ENCODE measurements at places on chromosomes 5 and 9. TPM values are rescaled to one million over a fixed set of nuclear protein-coding genes. Genes with fewer than 3 reads are reported as not detected.

PCDHGA6 gene
- under 0.01 TPM for total RNA-seq

KCNIP1 gene
- not detected for total RNA-seq

DNAH5 gene
- 0.96 TPM for total RNA-seq

CD14 gene
- total RNA-seq = 1.4 TPM

GNA14 gene
- total RNA-seq = not detected

PCDHB3 gene
- 0.48 TPM for total RNA-seq

CERCAM gene
- total RNA-seq = 19.2 TPM

LRRC14B gene
- not detected for total RNA-seq

ARID3C gene
- 0.64 TPM for total RNA-seq

TMC1 gene
- total RNA-seq = not detected

TYRP1 gene
- total RNA-seq = not detected

IL9 gene
- total RNA-seq = not detected

ADGRD2 gene
- not detected for total RNA-seq

RNF14 gene
- 64.4 TPM for total RNA-seq

GRXCR2 gene
- not detected for total RNA-seq

PCDHGB3 gene
- 0.43 TPM for total RNA-seq

CAMK2A gene
- total RNA-seq = 0.24 TPM

All from tracheal epithelial cell (primary cell).